NCI-H2081 treated with DMSO at 0.1 percent for 48 hours (cell line): ENCODE measurements at places on chromosomes 5 and 9.

GRCh38 chr5:887947-888637, 4.5 kb downstream of the BRD9 start:
- DNase-seq = no peak

- DNase-seq = no peak
Observed at GRCh38 chr9:70811638-70812037, 309.8 kb downstream of the TRPM3 start.

GRCh38 chr9:119829186-119829585, 460.0 kb upstream of the BRINP1 start:
- no peak for DNase-seq

DNA sequence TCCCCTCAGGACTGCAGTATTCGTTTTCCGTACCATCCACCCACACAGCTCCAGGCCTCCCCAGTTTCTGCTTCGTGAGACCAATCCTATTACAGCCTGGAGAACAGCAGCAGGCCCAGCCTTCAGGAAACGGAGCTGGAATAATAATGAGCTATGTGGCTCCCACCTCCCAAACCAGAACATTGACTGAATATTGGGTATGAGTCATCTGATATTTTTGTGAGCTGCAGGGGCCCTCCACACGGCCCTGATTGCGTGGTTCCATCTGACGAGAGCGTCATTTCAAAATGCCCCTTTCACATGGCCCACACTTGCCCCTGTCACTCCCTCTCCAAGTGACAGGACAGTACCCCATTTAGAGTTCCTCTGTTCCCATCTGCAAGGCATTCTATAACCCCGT, 192.0 kb downstream of the BRINP1 start:
- no peak for DNase-seq

DNA sequence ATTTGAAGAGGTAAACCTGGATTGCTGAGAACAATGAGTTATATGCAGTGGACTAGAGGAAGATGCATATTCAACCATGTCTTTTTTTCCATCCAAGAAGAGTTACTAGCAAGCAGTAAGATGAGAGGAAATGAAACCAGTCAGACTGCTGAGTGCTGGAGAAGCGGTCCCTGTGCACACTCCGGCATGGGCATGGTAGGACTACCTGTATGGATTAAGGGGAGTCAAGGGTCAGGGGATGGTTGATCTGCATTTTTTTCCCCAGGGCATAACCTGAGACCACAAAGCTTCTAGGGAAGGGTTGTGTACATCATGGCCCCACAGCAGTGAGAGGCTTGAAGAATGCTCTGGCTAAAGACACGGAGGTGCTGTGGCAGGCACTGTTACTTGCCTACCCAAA, 76.6 kb upstream of the ZNF169 start:
- DNase-seq = no peak

- no peak for DNase-seq
Observed at GRCh38 chr9:131477367-131477766, 25.4 kb upstream of the POMT1 start.

DNA sequence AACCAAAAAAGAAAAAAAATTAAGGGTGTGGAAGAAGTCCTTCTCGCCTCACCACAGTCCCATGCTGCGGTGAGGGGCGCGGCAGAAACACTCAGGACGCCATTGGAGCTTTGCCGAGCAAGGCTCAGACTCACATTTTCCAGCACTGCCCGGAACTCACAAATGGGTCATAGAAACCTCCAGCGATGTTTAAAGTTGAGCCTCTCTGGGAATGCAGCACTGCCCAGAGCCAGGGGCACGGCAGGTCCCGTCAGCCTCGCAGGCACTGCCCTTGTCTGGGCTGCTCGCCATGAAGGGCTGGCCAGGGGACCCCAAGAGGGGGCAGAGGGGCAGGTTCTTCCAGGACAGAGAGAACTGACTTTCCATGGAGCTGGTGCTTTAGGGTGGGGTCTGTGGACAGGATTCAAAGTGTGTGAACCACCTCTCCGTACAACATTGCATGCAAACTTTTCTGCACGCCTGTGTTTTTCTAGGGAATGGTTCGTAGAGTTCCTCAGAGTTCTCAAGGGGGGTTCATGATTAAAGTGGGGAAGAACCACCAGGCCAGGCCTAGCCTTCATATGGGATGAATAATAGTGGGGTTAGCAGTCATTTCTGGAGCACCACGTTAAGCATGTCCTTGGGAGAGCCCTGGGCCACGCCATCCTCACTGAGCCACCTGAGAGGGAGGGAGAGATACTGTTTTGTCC, 38.4 kb downstream of the PRRX2 start:
- DNase-seq = no peak

- no peak for DNase-seq
Observed at GRCh38 chr5:105730982-105731381, 1939.8 kb downstream of the EFNA5 start.

DNA sequence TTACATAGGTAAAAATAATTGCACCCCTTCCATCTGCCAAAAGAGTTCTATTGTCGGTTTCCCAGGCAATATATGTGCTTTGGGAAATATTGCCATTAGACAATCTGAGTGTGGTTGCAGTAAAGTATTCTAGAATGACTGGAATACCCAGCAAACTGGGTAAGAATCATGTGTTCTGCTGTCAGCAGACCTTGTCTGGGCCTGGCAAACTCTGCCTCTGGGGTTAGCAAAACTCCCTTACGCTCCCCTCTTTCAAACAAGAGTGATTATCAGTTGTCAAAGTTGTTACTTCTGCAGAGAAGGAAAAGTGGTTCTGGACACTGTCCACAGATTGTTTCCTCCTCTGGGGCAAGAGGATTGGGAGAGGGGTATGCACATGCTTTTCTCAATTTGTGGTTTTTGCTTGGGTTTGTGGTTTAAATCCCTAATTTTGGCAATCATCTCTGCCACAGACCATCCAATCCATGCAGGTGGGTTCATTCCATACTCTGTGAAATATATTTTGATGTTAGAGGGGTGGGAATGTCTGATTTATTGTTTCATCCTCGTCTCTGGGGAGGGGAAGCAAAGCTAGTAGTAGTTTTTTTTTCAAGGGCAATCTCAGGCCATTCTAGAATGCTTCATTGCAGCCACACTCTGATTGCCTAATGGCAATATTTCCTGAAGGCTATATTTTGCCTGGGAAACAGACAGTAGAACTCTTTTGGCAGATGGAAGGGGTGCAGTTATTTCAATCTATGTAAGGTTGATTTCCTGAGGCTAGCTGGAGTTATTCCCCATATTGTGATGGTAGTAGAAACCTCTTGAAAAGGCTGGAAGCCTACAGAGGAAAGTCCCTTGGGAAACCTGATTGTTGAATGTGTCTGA, 24.0 kb upstream of the TNFSF15 start:
- DNase-seq = no peak

- DNase-seq = no peak
Observed at GRCh38 chr5:93411716-93412115, 169.3 kb downstream of the NR2F1-AS1 start.

DNA sequence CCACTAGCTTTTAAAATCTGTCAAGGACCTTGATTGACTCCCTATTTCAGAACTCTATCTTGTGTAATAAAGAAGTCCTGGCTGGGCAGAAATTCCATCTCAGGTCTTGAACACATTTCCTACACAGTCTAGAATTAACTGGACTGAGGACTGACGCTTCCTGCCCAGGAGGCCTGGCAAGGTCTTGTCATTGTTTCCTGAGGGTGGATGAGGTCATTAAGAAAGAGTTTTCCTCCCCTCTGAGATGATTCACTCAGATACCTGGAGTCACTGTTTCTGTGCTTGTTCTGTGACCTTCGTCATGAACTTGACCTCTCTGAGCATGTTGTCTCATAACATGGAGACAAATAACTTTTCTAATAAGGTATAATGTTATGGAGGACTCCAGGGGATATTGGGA, 10.0 kb downstream of the MTAP start:
- DNase-seq = no peak

DNA sequence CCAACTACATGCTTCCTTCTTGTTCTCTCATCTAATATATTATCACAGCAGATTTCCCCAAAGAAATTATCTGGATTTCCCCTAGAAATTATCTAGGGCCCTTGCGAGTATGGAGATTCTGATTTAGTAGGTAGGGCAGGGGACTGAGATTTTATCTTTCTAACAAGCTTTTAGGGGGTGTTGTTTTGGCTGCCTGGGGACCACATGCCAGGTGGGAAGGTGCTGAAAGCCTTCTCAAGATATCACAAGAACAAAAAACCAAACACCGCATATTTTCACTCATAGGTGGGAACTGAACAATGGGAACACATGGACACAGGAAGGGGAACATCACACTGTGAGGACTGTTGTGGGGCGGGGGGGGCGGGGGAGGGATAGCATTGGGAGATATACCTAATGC, 146.5 kb upstream of the CDH10 start:
- DNase-seq = no peak

DNA sequence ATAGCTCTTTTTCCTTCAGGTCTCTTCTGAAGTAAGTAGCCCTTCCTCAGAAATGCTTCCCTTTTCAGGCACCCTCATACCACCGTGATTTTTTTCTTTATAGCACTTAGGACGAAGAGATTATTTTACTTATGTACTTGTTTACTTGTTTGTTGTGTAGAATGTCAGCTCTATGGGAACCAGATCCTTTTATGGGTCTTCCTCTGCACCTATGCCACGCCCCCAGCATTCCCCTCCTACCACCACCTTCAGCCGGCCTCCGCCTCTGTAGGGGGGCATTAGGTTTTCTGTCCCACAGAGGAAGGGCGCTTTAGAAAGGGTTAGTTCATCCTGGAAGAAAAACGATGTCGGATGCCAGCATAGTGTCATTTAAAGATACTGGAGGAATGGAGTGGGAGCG, 1.8 kb downstream of the CDKN2B-AS1 start:
- no peak for DNase-seq

- DNase-seq = no peak
Observed at GRCh38 chr9:136314944-136315343, 11.1 kb upstream of the CCDC187 start.

- DNase-seq = no peak
Observed at GRCh38 chr9:113879911-113880310, 3.8 kb downstream of the ZNF618 start.

DNA sequence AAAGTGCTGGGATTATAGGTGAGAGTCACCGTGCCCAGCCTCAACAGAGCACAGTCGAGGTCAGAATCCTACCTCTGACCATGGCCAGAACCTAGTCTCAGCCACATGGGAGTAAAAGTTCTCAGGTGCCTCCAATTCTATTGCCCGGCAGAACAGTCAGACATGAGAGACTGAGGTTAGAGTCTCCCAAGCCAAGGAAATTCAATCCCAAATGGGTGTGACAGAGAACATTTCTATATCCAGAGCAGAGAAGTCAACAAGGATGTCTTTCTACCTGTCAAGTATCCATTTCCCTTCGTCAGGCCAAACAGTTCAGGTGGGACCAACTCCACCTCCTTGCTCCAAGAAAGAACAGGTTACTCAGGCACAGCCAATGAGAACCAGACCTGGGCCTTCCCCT, 10.5 kb downstream of the ANXA6 start:
- DNase-seq = no peak

- peak; percentile 9 for DNase-seq
Observed at GRCh38 chr5:102296178-102296817, at the start of gene SLCO4C1. Gene SLCO4C1 (minus strand): TSS chr5:102296284. CDS start chr5:102296262, 22 bp downstream.

DNA sequence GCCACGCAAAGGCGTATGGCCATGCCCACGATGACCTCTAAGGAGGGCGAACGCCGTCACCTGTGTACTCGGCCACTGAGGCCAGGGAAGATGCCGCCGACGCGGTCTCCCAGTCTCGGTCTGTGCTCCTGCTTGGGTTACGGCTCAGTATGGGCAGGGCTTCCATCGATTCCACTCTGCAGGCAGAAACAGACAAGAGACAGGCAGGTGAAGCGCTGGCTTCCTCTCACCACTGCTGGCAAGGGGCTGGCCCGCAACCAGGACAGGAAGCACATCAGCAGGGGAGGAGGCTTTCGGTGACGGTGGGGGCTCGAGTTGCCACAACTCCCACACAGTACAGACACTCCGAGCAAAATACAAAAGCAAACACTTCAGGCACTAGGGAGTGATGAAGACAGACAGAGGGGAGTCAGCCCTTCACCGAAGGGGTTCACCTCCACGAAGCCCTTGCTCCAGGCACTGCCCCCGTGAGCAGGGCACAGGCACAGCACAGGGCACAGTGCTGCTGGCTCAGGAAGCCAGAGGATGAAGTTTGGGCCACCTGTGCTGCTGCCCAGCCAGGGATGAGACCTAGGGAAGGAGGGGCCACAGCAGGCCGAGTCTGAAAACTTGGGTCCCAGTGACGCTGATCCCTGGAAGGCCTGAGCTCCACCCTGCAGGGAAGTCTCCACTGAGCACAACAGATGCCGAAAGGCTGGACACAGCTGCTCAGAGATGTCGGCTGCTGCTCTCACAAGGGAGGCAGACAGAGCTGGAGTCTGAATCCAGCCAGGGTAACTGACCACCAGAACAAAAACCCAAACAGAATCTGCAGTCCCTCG, 91.3 kb downstream of the CAMSAP1 start:
- DNase-seq = no peak

DNA sequence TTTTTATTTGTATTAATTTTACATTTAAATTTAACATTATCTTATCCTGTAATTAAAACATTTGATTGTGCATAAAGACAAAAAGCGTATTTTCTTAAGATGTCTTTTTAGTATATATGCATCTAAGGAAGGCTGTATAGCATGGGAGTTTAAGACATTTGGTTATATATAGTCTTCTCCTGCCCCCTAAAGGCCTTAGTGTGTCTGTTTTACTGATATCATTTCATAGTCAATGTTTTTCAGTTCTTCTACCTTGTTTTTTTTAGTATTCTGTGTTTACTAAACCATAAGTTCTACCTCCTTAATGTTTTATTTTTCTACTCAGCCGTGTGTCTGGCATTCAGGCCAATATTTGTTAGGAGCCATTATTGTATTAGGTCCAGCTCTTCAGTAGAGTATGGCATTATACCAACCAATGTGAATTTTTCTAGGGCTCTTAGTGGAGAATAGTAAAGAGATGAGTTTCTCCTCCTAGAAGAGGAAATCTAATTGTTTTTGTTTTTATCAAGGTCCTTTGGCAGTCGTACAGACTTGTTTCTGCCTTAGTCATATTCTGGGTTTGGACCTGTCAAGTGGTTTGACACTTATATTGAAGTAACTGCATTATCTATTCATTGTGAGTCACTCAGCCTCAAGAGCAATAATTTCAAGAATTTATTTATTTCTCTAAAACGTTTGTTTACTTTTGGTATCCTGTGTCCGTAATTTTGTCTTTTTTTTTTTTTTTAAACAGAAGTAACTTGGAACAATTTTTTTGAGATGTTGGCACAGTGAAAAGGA, 74.8 kb downstream of the SLF1 start:
- DNase-seq = no peak
